ENCODE measurements at places on chromosomes 2 and 18. TPM values are rescaled to one million over a fixed set of nuclear protein-coding genes. Genes with fewer than 3 reads are reported as not detected.

MPP4 gene
- total RNA-seq: not detected

ST8SIA3 gene
- not detected for total RNA-seq

TMEM182 gene
- total RNA-seq: 3.8 TPM

SAG gene
- 1.3 TPM for total RNA-seq

OSR1 gene
- total RNA-seq: not detected

FBXO15 gene
- 0.75 TPM for total RNA-seq

SCN1A gene
- total RNA-seq: not detected

CHCHD5 gene
- total RNA-seq: 39.3 TPM

ERBB4 gene
- total RNA-seq: not detected

TMEM178A gene
- 0.29 TPM for total RNA-seq

- no peak for DNase-seq
Observed at GRCh38 chr2:231931481-231931915, 5.3 kb upstream of the NPPC start.

DNA sequence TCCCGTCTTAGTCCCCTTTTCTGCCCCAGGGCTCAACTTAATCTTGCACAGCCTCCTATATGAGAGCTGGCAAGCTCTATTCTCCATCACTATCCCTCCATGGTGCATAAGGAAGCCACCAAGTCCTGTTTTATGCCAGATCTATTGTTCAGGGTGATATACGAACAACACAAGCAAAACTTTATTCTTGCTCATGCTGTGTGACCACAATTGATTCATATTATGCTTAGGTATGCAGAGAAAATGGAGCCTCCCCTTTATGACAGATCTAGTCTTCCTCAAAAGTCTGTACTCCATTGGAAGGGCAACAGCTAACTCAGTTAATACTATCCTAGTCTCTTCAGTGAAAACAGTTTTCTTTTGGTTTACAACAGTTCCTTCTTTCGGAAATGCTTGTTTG, 94.0 kb upstream of the STON1 start:
- no peak for DNase-seq

DNA sequence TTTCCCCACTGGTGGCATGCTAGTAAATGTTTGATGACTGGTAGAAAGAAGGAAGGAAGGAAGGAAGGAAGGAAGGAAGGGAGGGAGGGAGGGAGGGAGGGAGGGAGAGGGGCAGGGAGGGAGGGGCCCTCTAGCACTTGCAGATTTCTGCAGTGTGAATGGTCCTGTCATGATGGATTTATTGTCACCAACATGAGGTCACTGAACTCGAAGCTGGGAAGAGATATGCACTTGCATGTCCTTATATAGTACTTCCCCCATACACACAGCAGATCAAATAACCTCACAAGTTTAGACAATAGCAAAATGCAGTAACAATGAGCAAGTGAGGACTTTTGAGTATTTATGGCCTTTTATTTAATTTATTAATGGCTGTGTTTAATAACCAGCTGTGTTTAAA, 44.5 kb upstream of the CXCR4 start:
- no peak for DNase-seq

- DNase-seq: no peak
Observed at GRCh38 chr2:197575987-197576386, 60.1 kb downstream of the MOB4 start.

DNA sequence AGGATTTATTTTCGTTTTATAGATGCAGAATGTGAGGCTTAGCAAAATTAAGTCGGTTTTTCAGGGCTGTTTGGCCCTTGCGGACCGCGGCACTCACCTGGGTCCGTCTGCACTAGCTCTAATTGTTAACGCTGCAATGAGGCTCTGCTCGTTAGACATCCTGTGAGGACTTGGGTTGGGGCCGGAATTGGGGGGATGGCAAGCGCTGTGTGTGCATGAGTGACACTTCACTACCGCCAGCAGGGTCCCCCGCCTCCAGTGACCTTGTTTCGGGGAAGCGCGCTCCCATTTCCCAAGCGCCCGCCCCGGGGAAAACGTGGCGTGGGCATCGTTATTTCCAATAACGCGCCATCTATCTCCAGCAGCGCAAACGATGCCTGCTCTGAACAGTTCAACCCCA, 54.2 kb downstream of the KCNG2 start:
- DNase-seq: no peak

GRCh38 chr2:68258851-68259250, 6.5 kb upstream of the PPP3R1 start:
- DNase-seq: no peak

- no peak for DNase-seq
Observed at GRCh38 chr2:206797376-206797775, 32.0 kb downstream of the FASTKD2 start.

DNA sequence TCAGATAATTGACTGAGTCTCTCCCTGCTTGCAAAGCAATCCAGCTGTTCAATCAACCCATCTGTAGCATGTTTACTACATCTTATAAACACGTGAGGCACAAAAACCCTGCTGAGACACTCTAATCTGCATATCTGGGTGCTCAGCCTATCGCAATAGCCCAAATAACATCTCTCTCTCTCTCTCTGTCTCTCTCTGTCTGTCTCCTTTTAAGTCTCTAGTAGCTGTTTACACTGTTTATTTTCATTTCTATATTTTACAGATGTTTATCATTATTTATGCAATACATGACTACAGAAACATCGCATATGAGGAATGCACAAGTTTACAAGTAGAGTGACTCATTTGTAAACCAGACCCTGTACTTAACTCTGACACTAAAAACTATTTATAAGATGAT, 422.1 kb upstream of the DSEL start:
- no peak for DNase-seq

GRCh38 chr2:17879137-17879912, 858 bp downstream of the KCNS3 start:
- no peak for DNase-seq

DNA sequence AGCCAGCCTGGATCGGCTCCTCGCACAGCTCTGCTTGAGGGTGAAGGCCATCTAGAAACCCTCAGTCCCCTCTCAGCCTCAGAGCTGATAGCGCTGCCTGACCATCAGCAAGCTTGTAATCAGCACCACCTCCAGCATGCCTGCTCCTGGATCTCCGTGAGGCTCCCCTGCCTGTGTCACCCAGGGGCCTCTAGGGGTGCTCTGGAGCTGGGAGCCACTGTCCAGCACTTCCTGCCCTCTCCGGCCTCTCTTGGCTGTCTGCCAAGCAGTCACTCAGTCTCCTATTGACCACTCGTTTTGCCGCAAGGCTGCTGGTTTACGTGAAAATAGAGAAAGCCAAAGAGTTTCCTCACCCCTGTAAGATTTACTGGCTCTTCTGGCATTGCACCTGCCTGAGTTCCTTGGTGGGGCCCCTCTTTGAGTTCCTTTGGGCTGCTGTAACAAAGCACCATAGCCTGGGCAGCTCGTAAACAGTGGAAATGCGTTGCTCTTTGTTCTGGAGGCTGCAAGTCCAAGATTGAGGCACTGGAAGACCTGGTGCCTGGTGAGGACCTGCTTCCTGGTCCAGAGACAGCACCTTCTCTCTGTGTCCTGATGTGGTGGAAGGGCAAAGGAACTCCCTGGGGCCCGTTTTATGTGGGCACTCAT, 17.9 kb downstream of the CAPN10 start:
- no peak for DNase-seq

DNA sequence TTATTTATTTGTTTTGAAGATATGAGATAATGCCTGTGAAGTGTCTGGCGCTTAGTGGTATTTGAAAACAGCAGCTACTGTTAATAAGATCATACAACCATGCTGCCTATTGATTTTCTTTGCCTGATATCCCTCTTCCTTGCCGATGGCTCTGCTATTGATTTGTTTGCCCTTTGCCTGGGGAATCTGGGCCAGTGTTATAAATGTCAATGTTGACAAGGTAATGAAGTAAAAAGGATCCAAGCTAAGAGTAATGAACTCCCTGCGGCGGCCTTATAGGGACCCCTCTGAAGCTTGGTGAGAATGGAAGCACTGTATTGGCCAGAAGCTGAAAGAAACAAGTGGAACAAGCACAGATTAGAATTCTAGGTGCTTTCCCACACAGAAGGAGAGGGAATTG, 854.6 kb downstream of the CNTNAP5 start:
- no peak for DNase-seq

DNA sequence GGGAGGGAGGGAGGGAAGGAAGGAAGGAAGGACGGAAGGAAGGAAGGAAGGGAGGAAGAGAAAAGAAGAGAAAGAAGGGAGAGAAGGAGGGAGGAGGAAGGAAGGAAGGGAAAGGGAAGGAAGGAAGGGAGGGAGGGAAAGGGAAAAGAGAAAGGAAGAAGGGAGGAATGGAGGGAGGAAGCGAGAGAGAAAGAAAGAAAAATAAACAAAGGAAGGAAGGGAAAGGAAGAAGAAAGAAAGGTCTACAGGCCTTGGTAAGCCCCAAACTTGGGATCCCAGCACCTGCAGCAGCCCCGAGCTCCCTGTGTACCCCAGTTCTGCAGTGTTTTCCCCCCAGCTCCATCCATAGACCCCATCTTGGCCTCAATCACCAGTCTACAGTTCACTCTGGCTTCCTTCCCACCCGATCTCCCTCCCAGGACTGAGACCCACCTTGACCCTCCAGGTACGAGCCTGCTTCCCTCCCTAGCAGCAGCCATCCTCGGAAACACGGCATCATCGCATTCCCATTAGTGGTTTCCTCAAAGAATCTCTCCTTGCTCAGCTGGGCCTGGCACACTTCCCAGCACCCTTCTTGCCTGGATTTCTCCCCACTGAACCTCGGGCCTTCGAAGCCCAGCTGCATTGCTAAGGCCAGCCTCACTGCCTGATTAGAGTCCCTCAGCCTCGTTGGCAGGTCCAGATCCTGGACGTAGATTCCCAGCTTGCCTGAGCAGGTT, 46.1 kb upstream of the SH3BP4 start:
- DNase-seq: no peak

GRCh38 chr2:209495855-209496585, 72.2 kb downstream of the MAP2 start:
- DNase-seq: no peak

DNA sequence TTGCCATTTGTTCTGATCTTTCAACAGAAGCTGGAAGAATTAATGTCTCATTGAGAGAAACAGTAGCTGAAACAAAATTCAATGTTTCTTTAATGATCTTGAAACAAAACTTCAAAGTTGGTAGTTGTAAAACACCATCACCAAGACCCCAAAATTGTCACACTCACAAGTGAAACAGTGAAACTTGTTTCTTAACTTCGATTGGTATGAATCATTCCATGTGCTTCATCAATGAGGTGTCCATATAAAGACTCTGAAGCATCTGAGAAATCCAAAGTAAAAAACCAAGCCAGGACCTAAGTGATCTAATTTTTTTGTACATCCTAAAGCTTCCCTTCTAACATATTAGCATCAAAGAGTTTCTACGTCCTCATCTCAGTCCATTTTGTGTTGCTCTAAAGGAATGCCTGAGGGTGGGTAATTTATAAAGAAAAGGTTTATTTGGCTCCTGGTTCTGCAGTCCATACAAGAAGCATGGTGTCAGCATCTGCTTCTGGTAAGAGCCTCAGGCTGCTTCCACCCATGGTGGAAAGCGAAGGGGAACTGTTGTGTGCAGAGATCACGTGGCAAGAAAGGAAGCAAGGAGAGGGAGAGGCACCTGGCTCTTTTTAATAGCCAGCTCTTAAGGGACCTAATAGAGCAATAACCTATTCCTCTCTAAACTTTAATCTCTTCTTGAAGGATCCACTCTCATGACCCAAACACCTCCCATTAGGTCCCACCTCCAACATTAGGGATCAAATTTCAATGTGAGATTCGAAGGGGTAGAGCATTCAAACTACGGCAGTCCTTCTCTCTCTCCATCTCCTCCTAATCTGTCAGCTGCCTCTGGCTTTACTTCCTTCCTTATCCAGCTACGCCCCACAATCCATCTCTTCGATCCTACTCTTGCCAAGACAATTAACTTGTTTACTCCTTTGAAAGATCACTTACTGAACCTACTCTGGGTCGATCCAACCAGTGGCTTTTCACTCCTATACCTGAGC, 20.7 kb upstream of the TLK1 start:
- DNase-seq: no peak

GRCh38 chr2:127479219-127479825, 47.0 kb downstream of the IWS1 start:
- DNase-seq: no peak

DNA sequence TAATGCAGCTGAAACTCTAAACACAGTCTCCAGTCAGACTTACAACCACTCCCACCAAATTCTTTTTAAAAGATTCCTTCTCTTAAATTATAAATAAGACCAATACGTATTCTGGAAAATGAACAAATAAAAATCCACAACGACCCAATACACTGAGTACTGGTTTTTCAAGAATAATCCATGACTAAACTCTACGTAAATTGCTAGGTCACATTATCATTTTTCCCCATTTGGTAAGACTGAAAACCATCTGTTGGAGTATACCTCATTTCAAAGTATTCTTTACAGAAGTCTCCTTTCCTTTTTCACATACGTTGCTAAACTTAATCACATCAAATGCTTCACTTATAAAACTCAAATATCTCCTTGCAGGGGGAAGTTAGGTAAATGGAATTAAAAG, 6.0 kb downstream of the ZNF516 start:
- no peak for DNase-seq

GRCh38 chr2:168757223-168757622, 45.2 kb upstream of the NOSTRIN start:
- DNase-seq: no peak

GRCh38 chr2:241579281-241579680, 20.7 kb downstream of the BOK start:
- no peak for DNase-seq

GRCh38 chr2:227132986-227133385, 31.0 kb downstream of the COL4A4 start:
- no peak for DNase-seq

- DNase-seq: no peak
Observed at GRCh38 chr2:184727813-184728212, 129.5 kb downstream of the ZNF804A start.

- no peak for DNase-seq
Observed at GRCh38 chr2:39852831-39853230, 73.8 kb upstream of the THUMPD2 start.

DNA sequence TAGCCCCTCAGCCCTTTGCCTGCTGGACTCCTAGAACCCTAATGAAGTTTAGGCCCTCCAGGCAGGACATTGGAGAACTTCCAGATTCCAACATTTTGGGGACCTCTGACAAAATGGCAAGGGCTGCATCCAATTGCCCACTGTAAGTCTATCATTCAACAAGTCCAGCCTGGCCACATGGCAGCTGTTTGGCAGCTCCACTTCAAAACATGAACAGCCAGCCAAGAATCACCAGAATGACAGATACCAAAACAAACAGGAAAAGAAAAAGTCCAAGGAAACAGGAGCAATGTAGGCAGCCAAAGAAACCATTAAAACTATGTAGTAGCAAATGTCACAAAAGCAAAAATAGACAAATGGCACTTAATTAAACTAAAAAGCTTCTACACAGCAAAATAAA, 25.5 kb downstream of the SLC4A5 start:
- DNase-seq: no peak
